Activated CD8-positive, alpha-beta memory T cell treated with anti-CD3 and anti-CD28 coated beads for 4 hours (primary cell): ENCODE measurements at places on chromosomes 12 and 14.

DNA sequence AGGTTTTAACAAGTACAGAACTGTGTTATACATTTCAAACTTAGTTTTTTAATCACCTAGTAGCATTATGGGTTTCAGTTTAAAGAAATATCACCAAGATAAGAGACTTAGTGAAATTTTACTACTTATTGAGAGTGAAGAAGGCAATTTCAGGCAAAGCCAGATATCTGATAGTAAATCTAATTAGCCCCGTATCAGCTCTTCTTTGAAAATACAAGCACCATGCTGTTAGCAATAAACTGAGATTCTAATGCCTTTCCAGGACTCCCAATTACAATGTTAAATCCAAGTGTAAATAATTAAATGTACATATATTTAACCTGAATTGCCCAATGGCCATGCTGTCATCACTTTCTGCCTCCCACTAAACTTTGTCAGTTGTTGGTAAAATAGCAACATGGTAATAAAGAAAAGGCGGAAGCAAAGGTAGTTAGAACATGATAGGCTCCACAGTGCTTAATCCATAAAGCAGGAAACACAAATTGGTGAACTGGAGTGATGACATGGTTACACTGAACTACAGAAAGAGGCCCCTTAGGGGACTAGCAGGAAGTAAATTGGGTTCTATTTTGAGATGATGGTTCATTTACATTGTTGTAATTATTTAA is 646.1 kb downstream of the C12orf50 start:
- no peak for DNase-seq

GRCh38 chr12:120592121-120593049 is 11.2 kb upstream of the POP5 start:
- no peak for DNase-seq

GRCh38 chr14:103099081-103099732 is 4.7 kb downstream of the EXOC3L4 start:
- DNase-seq = no peak

- no peak for DNase-seq
These were observed 62.5 kb downstream of the CCDC88C start for GRCh38 chr14:91354979-91355685.

DNA sequence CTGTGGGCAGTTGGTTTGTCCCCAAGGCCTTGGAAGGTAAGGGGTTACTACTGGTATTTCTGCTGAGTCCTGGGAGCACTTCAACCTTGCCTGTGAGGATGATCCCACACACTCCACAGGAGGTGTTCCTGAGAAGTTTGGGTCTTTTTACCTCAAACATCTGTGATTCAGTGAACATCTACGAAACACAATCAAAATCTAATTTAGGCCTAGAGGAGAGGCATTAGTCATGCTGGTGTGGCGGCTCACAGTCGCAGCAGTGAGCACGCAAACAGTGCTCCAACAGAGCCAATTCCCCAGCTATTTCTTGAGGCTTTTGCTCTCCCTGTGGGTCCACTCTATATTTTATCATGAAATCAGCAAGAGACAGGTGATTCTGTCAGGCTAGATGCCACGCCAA is 107.6 kb downstream of the APAF1 start:
- DNase-seq = no peak

DNA sequence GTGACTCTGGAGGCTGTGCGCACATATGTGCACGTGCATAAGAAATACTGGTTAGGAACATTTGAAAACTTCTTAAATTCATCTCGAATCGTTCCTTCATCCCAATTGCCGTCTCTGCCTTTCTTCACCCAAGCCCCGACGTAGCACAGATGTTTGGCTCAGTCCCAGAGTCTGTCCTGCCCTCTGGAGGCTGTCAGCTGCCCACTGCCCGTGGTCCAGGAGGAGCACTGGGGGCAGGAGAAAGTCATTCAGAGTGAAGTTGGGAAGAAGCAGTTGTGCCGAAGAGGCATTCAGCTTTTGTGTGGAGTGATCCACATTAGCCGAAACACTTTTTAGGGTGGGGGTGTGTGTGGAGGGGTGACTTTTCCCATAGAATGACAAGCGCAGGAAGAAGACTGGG is 124.9 kb downstream of the TSPAN9 start:
- DNase-seq = no peak

- DNase-seq = no peak
These were observed 31.8 kb downstream of the SLC8B1 start for GRCh38 chr12:113302886-113303640.

- no peak for DNase-seq
These were observed 60.4 kb downstream of the FOS start for GRCh38 chr14:75339059-75339458.

DNA sequence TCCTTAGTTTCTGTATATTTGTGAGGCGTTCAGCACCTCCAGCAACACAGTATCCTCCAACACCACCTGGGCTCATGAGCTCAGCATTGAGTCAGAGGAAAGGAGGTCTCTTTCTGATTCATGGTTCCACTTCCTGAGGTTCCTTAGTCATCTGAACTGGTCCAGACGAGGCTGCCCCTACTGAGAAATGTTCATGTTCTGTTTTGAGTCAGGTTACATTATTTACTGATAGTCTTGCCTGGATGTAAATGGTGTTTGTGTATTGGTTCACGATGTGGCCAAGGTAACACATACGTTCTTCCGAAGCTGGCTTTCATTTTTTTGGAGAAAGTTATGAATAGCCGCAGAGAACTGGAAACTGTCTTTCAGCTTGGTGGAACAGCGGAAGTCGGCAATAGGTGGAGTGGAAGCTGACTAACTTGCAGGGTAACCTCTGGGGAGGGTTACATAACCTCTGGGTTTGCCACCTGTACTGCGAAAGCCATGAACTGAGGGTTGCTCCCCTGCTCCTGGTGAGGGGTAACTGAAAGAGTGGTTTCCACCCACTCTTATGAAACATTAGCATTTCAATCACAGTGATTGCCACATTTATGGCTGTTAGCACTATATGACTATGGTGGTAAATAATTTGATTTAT is 42.2 kb upstream of the MANSC4 start:
- DNase-seq = peak; percentile 60

GRCh38 chr14:42862114-42862513 is 1255.4 kb downstream of the LRFN5 start:
- no peak for DNase-seq

DNA sequence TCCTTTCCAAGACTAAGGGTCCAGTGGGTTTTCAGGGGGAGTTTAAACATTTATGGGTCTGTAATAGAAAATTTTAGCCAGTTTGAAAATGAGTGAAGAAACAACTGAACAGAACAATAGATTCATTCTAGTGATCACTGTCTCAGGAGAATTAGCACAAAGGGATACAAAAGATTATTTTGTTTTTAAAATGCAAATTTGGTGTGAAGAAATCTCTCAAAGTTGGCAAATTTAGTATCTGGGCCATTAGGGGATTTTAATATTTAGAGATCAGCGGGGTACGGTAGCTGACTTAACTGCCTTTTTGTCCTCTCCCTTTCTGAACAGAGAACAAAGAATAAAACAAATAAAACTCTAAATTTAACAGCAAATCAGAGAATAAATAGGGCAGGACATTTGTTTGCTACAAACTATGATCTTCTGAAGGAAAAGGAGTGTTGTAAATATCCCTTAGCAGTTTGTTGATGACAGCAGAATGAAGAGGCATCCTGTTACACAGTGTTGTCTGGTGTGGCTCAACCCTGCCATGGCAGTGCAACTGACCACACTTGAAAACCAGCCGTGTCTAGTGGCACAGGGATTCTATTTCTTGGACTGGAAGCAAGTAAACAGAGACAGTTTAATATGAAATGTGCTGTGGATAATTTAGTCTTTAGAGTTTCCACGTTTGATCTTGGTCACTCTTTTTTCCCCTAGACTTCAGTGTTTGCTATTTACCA is 46.3 kb upstream of the LRTM2 start:
- no peak for DNase-seq

GRCh38 chr12:7459973-7460372 is 16.0 kb upstream of the CD163L1 start:
- no peak for DNase-seq

DNA sequence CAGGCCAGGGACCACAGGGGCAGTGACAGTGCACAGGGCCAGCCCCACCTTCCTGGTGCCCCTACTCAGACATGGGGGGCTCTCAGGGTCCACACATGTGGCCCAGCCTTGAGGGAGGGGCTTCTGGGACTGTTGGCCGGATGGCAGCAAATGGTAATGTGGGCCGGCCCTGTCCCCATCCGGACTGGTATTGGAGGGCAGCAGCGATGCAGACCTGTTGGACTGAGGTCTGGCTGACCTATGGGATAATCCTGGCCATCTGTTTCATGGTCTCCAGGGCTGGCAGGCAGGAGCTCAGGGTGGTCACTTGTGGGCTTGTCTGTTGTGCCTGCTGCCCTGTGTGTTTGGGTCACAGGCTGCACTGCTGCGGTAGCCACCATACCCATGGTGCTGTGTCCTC is 387.5 kb downstream of the TMEM121 start:
- no peak for DNase-seq

GRCh38 chr12:29578070-29578469 is 80.6 kb upstream of the OVCH1 start:
- DNase-seq = no peak

GRCh38 chr14:21825149-21825743 is 151.6 kb upstream of the OR4E1 start:
- no peak for DNase-seq

- no peak for DNase-seq
These were observed 42.3 kb downstream of the BORCS5 start for GRCh38 chr12:12399161-12399560.

DNA sequence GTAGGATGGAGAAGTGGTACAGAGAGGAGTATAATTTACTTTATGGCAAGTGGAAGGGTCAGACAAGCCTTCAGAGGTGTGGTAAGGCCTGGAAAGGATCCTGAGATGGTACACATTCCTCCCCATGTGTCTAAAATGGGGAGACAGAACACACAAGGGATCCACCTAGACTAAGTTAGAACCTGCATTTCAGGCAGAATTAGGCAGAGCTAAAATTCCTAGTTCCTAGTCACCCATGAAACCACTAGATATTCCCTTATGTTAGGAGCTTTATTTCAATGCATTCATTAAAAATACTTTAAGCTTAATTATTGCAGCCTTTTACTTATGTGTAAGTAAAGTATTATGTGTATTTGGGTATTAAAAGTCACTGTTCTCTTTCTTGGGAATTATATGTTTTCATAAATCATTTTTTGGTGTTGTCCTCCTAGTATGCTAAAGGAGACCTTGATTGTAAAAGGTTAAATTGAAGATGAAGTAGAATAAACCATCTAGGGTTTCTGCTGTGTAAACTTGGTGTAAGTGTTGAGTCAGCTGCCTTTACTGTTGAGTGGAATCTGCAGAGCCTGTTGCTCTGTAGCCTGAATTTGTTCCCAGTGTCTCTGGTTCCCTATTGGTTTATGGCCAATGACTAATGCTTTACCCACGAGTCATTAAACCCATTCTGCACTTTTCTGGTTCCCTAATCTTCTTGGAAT is 423.2 kb downstream of the ATP23 start:
- DNase-seq = no peak

- no peak for DNase-seq
These were observed 218.1 kb upstream of the HMGA2 start for GRCh38 chr12:65606008-65606766.

DNA sequence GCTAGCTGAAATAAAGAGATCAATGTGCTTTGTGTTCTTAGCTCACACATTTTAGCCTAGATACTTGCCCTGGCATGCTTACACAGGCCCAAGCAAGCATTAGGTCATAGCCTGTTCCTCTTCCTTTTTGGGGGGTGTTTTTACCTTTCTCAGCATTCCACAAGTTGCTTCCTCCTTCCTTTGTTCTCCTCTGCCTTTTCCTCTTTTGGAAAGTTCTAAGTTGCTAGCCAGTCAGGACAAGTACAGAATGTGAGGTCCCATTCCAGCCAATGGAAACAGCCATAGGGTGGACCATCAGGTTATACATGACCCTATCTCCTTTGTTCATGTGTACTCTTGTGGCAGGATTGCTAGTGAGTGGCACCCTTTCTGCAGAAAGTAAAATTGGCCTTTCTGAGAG is 154.9 kb downstream of the RASSF9 start:
- DNase-seq = no peak

DNA sequence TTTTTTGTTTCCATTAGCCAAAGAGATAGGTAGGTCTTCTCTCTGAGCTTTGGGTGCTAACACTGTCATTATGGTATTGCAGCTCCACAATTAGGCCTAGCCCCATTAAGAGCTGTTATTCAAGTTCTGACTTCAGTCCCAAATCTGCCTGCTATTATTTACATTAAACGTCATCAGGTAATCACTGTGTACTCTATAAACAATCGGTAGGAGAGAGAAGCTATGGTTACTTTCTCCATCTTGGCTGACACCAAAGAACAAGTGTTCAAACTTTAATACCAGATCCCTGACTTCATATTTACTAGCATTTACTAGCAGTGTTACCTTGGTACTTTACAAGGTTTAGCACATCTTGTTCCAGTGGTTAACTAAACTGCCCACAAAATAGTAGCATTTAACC is 305.1 kb upstream of the GARIN2 start:
- DNase-seq = no peak

- peak; percentile 50 for DNase-seq
These were observed 24.1 kb upstream of the BCDIN3D start for GRCh38 chr12:49866859-49867569.

DNA sequence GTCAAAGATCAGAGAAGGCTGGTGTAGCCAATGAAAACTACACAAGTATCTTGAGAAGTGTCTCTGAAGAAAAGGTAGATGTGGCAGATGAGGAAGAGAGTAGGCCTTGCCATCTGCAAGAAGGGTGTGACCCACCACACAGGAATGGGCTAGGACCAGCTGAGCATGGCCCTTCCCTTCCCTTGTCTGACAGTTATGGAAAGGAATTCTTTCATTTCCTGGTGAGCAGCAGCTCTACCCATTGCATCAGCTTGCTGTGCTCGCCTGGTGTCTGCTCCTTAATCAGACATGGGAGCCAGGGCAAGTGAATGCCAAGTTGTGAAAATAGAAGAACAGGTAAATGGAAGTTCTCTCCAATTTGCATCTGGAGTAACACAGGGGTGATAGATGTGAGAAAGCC is 145.2 kb upstream of the KRR1 start:
- no peak for DNase-seq

GRCh38 chr12:11758510-11759493 is 109.3 kb downstream of the ETV6 start:
- DNase-seq = no peak

GRCh38 chr12:10272467-10272866 is 35.2 kb upstream of the KLRD1 start:
- no peak for DNase-seq

GRCh38 chr12:8077207-8077606 is 4.9 kb upstream of the NECAP1 start:
- no peak for DNase-seq

GRCh38 chr14:104598039-104598909 is 6.3 kb downstream of the TMEM179 start:
- no peak for DNase-seq
